ENCODE measurements at places on chromosomes 1 and 21.

- no peak for DNase-seq
Measured at GRCh38 chr1:210915890-210916507, 217.9 kb downstream of the KCNH1 start.

GRCh38 chr1:26541431-26541815 is 11.9 kb downstream of the RPS6KA1 start:
- DNase-seq, result no peak

DNA sequence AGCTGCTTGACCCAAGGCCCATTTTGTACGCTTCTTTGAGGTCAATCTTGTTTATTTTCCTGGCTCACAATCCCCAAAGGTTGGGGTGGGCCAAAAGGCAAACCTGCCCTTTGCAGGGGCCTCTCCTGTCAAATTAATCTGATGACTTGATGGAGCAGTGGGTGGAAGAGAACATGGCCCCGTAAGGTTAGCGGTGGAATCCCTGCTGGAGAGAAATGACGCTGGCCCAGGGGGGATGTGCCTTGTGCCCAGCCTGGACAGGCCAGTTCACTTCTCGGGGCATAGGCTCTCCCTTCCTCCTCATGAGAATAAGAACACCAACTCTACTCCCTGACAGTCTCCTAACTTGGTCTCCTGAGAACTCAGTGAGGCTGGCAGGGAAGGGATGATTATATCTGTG is 40.5 kb downstream of the C1orf198 start:
- DNase-seq, result no peak

DNA sequence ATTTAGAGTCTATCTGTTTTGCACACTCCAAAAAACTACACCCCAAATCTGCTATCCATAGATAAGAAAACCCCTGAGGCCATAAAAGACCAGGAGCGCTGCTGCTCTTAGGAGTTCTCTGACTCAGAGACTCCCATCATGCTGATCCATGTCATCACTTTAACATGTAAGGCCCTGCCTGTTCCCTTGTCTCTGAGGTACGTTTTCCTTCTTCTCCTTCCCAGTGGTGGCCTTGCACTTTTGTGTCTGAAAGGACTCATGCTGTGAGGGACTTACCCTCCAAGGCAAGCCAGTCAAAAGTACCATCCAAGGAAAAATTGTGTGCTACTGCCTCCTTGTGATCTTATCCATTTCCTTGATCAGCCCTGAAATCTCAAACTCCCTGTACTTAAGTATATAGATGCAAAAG is 427.4 kb upstream of the NCAM2 start:
- no peak for DNase-seq

GRCh38 chr1:236235116-236235515 is 46.6 kb downstream of the ERO1B start:
- no peak for DNase-seq

- no peak for DNase-seq
Measured at GRCh38 chr21:33266789-33267135, 595 bp downstream of the IL10RB start.

DNA sequence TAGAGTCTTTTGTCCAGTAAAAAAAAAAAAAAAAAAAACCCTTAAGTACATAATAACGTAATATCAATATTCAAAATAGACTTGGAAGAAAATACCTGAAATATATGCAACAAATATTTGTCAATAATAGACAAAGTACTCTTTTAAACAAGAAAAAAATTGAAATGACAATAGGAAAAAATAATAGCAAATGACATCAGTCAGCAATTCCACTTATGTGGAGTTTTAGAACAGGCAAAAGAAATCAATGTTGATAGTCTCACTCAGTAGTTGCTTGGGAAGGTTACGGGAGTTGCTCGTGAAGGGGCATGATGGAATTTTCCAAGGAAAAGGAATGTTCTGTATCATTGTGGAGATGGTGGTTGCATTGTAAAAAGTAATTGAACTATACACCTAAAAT is 16.9 kb downstream of the LYPLAL1 start:
- no peak for DNase-seq

DNA sequence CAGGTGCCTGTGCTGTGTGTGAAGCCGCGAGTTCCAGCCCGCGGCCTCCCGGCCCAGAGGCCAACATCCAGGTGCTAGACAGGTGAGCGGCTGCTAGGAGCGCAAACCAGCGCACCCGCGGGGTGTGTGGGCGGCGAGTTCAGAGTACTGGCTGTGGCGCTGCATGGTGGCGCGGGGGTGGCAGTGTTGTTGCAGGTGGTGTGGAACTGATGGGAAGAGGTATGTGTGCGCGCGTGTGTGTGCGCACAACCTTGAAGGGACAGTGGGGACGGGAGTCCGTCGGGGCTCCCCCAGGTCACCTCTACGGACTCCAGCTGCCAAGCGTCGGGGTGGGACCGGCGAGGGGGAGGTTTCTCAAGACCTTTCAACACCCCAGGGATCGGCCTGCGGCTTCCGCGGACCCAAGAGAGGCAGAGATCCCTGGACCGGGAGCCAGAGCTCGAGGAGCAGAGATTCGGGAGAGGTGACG is 433 bp upstream of the DMBX1 start:
- DNase-seq, result peak; percentile 33

- DNase-seq, result no peak
Measured at GRCh38 chr1:33025180-33025569, 11.5 kb downstream of the AK2 start.

Data from stimulated activated CD4-positive, alpha-beta T cell treated with anti-CD3 and anti-CD28 coated beads, Interleukin-15, amount 100 ng/mL, for 1 hour (primary cell).